ENCODE measurements at places on chromosomes 11 and 22. TPM values are rescaled to one million over a fixed set of nuclear protein-coding genes. Genes with fewer than 3 reads are reported as not detected.

- DNase-seq: peak; percentile 49
These were observed 8.7 kb upstream of the MS4A4E start for GRCh38 chr11:60251485-60252212.

GRCh38 chr11:813456-814096 is 3.8 kb downstream of the RPLP2 start:
- DNase-seq: no peak

- no peak for DNase-seq
These were observed 921 bp downstream of the CCDC116 start for GRCh38 chr22:21633481-21633880.

- peak; percentile 65 for DNase-seq
These were observed 4.4 kb downstream of the INS start for GRCh38 chr11:2156416-2157182.

GRCh38 chr11:64591257-64592233 is 525 bp downstream of the SLC22A12 start:
- no peak for DNase-seq

DNA sequence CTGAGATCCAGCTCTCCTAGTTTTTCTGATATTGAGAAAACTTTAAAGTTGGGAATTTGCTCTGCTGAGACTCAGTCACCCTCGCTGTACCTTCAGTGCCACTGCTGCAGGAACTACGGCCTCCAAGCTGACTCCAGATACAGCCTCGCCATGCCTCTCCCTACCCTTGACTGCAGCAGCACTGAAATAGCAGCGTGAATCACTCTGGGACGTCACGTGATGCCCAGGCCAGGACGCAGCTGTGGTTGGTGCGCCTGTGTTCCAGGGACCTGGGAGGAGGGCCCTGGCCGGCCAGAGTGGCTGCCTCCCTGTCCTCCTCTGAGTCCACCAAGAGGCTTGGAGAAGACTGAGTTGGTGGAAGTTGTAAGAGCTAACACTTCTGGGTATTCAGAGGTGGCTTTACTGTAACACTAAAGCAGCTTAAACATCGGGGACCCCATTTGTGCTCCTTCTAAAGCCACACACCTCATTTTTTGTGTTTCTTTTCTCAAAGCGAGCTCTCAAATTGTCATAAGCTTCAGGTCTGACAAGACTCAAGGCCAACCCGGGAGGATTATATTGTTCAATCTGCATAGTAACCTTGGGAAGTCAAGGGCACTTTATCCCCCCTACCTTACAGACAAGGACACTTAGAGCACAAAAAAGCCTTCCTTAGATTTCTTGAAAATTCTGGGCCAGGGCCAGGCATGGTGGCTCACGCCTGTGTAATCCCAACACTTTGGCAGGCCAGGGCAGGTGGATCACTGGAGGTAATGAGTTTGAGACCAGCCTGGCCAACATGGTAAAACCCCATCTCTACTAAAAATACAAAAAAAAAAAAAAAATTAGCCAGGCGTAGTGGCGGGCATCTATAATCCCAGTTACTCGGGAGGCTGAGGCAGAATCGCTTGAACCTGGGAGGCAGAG is 4.2 kb upstream of the STIP1 start:
- DNase-seq: peak; percentile 93

GRCh38 chr11:77435972-77436371 is 37.9 kb downstream of the PAK1 start:
- DNase-seq: no peak

DNA sequence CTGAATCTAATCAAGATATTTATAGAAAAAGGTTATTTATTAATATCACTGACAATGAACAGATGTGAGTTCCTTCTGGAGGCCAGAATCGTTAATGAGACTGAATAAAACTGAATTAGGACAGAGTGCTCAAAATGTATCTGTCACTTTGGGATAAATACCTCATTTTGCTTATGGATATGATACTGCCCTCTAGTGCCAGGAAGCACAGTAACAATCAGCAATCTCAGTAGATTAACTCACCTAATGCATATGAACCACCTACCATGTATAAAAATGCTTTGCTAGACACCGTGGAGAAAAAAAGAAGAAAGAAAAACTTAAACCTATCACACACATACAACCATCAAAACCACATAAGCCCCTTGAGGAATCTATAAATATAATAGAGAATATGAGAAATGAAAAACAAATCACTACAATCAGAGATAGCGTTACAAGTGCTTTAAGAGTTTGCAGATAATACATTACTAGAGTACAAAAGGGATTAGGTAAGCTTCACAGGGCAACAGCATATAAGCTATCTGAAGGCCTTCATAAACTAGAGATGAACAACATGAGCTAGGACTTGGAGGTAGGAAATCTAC is 117.4 kb downstream of the SGSM3 start:
- DNase-seq: no peak

DNA sequence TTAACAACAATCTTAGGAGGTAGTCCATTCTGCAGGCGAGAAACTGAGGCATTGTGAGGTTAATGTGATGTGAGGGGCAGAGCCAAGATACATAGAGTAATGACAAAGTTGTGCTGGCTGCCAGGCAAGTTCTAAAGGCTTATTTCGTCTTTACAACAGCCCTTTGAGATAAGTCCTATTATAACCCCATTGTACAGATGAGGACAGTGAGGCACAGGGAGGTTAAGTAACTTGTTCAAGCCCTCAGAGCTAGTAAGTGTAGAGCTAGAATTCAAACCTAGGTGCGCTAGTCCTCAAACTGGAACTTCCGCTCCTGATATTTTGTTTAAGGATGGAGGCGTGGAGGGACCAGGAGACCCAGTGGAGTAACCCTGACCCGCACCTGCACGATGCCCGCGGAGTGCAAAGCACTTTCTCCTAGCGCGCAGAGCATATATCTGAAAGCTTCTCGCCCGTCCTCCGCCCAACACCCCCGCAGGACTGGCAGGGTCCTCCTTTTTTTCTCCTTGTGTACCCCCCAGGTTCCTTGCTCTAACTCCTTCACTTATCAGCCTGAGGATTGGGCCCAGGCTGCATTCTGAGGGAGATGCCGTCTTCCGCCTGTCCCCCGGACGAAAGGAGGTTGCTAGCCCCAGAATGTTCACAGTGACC is 4.9 kb upstream of the FLI1 start:
- DNase-seq: no peak

DNA sequence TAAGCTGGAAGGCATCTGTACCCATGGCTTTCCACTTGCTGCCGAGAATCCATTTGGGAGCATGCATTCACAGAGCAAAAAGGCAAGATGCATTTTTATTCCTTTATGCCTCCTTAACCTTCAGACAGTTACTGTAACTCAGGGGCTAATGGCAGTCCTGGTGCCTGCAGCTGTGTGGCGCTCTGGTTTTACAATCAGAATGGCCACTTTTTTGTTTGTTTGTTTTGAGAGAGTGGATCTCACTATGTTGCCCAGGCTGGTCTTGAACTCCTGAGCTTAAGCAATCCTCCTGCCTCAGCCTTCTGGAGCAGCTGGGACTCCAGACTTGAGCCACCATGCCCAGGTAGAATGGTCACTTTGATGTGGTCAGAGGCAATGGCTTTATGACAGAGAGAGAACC is 101.8 kb downstream of the NAV2 start:
- DNase-seq: no peak

- DNase-seq: no peak
These were observed 476.8 kb upstream of the B3GAT1 start for GRCh38 chr11:134888821-134889220.

GRCh38 chr11:73359930-73360742 is 16.1 kb upstream of the RELT start:
- DNase-seq: peak; percentile 39

- peak; percentile 31 for DNase-seq
These were observed 3.7 kb upstream of the ANAPC15 start for GRCh38 chr11:72116019-72116755.

GRCh38 chr11:117722082-117722481 is 74.9 kb downstream of the DSCAML1 start:
- DNase-seq: no peak

GRCh38 chr11:7630002-7630401 is 43.3 kb downstream of the CYB5R2 start:
- peak; percentile 45 for DNase-seq

- no peak for DNase-seq
These were observed 69.4 kb downstream of the FAM76B start for GRCh38 chr11:95720195-95720594.

- DNase-seq: peak; percentile 23
These were observed 23.1 kb upstream of the TP53I11 start for GRCh38 chr11:44973632-44974401.

DNA sequence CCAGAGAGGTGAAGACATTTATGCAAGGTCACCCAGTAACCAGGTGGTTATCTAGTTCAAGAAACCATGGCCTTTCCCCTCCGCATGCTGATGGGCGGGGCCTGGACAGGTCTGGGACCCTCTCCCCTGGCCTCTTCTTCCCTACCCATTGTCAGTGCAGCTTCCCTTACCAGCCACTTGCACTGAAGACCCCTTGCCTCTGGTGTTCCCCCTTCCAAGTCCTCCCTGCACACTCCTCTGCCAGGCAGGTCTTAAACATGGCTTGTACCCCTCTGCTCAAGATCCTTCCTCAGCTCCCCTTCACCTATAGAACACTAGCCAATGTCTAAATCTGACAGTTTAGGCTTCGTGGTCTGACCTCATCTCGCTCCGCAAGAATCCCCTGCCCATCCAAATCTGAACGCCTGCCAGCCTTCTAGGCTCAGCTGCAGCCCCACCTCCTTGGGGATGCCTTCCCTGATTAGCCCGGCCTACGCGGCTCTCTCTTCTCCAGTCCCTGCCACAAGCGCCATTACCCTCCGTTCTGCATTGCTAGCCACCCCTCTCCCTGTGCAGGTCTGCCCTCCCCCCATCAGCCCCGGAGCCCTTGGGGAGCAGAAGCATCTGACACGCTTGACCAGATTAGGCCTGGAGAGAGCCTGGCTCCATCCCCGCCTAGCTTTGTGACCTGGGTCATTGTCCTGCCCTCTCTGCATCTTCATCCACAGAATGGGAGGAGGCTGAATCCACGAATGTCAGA is 213.8 kb downstream of the DSCAML1 start:
- peak; percentile 8 for DNase-seq

- no peak for DNase-seq
These were observed 53.0 kb downstream of the SIK3 start for GRCh38 chr11:117045196-117045595.

DNA sequence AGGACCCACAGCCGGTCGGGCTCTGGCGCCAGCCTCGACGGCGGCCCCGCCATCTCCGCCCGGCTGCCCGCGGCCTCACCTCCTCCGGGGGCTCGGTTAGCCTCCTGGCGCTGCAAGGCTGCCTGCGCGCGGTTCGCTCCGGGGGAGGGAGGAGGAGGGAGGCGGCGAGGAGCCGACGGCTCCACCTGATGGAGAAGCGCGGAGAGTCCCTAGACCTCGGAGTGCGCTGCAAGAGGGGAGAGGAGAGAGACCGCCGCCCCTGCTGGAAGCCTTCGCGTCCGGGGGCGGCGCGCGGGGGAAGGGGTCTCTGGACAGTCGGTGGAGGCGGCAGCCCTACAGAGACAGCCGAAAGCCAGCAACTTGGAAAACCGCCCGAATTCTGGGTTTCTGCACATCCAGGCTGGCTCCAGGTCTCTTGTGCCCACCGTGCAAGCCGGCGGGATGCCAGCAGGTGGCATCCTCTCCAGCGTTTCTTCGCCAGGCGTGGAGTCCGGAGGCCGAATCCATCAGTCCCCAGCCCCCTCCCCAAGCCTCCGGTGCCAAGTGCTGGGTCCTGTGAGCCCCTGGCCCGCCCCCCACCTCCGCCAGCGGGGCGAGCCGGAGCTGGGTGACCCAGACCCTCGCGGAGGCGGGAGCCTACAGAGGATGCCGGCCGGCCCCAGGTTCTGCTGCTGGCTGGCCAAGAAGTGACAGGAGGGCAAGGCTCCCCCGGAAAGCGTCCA is 2.9 kb upstream of the KIRREL3 start:
- DNase-seq: peak; percentile 76

GRCh38 chr22:17918840-17919239 is 105.5 kb downstream of the MICAL3 start:
- peak; percentile 88 for DNase-seq

DNA sequence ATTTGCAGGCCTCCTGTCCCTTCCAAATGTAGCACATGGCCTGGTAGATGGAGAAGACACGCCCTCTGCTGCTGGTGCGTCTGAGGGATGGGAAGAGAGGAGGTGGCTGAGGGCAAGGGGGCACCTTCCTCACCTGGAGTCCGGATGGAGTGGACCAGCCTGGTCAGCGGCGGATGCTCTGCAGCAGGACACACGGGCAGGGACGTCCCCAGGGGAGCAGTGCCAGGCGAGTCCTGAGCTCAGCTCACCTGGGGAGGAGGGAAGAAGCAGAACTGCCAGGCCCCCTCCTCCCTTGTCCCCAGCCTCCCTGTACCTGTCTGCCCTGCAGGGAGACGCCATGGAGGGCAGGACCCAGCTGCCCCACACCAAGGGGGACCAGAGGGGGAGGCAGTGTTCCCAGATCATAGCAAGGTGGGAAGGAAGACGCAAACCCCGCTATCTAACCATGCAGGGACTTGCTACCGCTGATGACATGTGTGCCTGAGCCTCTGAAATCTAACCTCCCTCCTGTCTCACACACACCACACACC is 1495.9 kb downstream of the BRD1 start:
- DNase-seq: no peak

DNA sequence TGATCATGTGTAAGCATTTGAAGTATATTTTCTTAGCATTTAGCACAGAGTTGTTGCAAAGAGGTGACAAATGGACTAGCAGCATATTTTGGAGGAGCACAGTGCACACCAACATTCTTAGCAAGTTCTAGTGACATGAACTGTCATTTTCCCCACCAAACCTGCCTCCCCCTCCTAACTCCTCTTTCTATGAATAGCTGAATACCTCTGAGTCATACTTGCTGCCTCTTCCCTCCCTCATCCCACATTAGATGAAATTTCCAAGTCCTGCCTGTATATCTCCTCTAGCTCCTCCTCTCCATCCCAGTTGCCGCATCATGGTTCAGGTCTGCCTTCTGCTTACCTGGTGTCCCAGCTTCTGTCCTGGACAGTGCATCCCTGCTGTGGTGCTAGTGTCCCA is 7.2 kb downstream of the OSBP2 start:
- peak; percentile 28 for DNase-seq

GRCh38 chr11:16893456-16894066 is 120.7 kb downstream of the PLEKHA7 start:
- DNase-seq: no peak

GRCh38 chr11:72705442-72706365 is 31.5 kb upstream of the PDE2A start:
- DNase-seq: no peak

GRCh38 chr22:39469681-39470450 is 13.1 kb downstream of the MGAT3 start:
- no peak for DNase-seq

GRCh38 chr11:76119779-76120178 is 86.5 kb downstream of the WNT11 start:
- DNase-seq: no peak

- no peak for DNase-seq
These were observed 51.7 kb upstream of the FTH1 start for GRCh38 chr11:62018981-62019664.

- no peak for DNase-seq
These were observed 649 bp downstream of the SELENOO start for GRCh38 chr22:50201191-50202129.

- DNase-seq: peak; percentile 37
These were observed 1.4 kb downstream of the PC start for GRCh38 chr11:66956689-66957290.

Gene LRRC74B
- not detected for total RNA-seq

Gene CHADL
- not detected for total RNA-seq

Gene BARX2
- total RNA-seq: not detected

Gene GAL
- not detected for total RNA-seq

Gene IFITM10
- total RNA-seq: 2.7 TPM

Gene CARD18
- not detected for total RNA-seq

Gene CATSPER1
- 1.6 TPM for total RNA-seq

Gene ISX
- not detected for total RNA-seq

Gene C11orf58
- total RNA-seq: 195 TPM

Gene SSTR3
- total RNA-seq: not detected

Gene MRGPRE
- not detected for total RNA-seq

Gene FDX1
- total RNA-seq: 17.1 TPM

Gene SPON1
- total RNA-seq: 0.05 TPM

Measured in M059J (cell line).